ENCODE measurements at places on chromosomes 1 and 21.

DNA sequence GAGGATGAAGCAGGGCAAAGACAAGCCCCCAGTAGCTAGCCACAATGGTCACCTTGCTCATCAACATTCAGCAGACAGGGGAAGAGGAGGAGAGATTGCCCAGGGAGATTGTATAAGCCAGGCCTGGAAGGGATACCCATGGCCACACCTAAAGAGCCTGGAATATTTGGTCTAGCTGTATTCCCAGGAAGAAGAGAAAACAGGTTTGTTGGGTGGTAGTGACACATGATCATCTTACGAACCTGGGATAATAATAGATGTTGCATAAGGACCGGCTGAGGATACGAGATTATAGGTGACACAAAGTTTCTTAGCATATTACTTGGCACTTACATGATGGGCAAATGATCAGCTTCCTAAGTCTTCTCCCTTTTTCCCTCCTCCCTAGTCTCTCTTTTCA, 95.9 kb downstream of the HHIPL2 start:
- no peak for DNase-seq

DNA sequence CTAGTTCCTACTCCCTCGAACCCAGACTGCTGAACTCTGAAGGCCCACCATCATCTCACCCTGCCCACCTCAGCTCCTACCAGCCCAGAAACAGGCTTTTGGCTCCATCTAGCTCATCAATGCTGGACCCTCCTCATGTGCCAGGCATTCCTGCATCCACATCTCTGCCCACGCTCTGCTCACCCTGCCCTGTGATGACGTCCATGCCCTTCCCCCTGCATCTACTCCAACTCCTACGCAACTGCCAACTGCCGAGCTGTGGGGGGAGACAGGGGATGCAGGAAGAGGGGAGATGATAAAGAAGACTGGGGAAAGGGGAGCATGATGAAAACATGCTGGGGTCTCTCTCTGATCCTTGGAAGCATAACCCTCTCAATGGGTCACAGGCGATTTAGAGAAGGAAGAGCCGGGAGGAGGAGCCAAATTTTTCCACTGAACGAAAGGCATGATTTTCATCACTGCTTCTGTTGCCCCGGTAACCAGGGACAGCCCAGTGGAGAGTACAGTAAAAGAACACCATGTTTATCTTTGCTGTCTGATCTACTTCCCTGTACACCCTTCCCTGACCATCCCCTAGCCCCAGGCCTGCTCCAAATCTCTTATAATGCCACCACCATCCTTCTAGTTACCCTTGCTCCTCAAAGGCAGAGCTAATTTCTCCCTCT, 44.3 kb downstream of the CD34 start:
- no peak for DNase-seq

DNA sequence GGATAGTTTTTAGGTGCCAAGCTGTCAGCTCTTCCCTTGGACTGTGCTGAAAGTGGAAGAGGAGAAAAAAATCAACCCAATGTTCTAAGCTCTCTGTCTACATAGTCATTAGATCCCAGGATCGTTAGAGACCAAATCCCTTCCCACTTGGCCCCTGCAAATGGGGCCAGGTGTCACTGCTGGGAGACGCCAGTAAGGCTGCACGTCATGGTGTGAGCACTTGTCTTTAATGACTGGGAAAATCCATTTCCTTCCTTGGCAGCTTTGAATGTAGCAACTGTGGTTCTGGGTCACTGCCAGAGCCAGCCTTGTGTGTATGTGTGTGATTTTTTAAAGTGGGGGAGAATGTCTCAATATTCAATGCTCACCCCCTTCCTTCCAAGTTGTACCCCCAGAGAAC, 59.9 kb downstream of the MAN1C1 start:
- no peak for DNase-seq

- DNase-seq, result no peak
Observed at GRCh38 chr1:151720554-151720953, 768 bp upstream of the RIIAD1 start.

DNA sequence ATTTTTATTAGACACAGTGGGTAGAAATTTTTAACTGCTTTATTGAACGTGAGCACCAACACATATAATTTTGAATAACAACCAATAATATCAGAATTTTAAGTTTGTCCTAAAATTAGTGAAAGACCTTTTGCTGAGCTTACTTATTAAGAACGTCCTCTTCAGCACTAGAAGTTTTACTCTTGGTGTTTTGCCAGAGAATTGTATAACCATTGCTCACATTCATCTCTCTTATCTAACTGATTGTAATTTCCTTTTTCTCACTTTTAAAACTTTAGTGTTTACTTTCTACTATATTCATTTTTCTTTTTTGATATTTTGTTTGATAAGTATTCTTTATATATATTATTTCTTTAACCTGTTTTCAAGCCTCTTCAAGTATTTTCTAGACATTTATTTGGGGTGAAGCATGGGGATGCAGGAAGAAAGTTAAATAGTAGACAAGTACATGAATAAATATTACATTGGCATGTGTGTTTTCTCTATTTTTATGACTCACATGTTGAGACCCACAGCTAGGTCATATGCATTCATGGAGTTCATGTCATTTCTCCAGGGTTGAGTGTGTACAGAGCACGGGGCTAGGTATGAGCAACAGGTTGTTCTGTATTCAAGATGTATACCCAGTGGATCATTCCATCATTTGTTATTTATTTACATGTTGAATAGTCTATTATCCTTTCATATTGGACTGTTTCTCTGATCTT, 90.6 kb downstream of the ATP6V1G3 start:
- DNase-seq, result no peak

GRCh38 chr1:19505693-19506457, 20.5 kb upstream of the CAPZB start:
- DNase-seq, result no peak

- peak; percentile 47 for DNase-seq
Observed at GRCh38 chr1:147598621-147599361, 57.5 kb downstream of the BCL9 start.

DNA sequence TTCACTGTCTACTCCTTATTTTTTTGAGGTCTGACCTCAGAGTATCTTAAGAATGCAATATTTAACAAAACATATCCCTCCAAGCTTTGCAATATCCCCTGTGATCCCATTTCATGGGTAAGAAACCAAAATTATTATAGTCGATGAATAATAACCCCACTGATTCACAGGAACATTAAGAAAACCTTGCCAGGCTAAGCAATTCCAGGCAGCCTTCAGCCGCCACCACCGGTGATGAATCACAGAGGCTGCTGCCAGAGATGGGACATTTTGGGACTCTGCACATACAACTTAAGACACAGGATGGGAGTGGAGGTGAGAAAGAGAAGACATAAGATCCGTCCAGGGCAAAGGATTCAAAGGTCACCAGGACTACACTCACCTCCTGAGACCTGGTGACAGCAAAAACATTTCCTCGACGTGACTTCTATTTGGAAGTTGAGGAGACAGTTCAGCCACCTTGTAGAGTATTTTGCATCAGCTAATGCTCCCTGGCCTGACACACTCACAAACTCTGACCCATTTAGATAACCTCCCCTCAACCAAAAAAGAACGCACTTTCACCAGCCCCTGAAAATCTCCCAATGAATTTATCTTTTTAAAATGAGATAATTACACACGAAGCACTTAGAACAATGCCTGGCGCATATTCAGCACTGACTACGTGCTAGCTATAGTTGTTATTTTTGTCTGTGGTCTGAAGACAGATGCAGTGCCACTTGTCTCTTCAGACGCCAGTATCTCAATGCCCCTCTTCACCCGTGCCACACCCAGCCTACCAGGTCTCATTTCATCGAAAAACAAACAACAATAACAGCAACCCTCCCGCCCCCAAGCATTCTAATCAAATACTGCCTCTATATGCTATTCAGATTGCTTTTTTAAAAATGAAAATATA, 17.8 kb upstream of the OVAAL start:
- no peak for DNase-seq

DNA sequence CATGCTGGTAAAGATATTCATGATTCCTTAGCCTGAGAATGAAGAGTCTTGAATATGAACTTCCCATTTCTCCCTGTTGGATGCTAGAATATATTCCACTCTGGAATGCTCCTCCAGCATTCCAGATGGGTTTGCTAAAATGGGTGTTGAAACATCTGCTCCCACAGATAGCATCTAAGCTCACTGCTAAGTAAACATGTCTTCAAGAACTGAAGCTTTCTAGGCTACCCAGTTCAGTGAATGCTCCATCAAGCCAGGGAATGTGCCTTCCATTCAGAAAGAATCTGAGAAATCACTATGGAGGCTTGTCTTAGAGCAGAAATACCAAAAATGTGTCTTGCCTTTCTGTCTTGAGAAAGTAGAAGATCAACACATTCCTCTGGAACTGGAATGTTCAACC, 81.1 kb downstream of the TNFSF18 start:
- no peak for DNase-seq

DNA sequence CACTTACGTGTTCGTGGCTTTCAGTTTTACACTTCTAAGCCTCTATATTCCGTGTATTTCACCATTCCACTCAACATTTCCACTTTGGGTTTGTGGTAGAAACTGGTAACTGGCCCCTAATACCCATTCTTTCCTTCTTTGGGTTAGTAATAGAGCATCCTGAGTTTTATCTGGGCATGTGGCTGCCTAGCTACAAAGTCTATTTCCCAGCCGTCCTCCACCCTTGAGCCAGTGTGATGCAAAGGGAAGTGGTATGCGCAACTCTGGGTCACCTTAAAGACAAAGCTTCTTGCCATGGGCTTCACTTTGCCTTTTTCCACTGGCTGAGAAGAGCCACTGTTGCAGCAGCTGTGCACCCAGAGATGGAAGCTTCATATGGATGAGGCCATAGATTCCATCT, 73.9 kb downstream of the LAMC2 start:
- DNase-seq, result no peak

DNA sequence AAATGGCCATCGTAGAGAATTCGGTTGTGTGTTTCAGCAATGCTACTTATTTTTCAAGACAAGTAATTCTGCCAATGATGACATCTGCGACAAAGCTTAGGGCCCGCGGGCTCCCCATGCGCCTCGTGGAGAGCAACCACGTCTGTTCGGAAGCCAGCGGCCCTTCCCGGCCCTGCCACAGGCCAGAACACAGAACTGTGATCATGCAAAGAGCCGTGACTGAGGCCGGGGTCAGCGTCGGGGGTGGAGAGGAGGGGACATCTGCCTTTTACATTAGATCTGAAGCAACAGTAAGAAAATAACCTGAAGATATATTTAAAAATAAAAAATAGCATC, 103.7 kb downstream of the PGBD5 start:
- DNase-seq, result no peak

- DNase-seq, result no peak
Observed at GRCh38 chr1:116854403-116854690, 55.4 kb upstream of the PTGFRN start.

DNA sequence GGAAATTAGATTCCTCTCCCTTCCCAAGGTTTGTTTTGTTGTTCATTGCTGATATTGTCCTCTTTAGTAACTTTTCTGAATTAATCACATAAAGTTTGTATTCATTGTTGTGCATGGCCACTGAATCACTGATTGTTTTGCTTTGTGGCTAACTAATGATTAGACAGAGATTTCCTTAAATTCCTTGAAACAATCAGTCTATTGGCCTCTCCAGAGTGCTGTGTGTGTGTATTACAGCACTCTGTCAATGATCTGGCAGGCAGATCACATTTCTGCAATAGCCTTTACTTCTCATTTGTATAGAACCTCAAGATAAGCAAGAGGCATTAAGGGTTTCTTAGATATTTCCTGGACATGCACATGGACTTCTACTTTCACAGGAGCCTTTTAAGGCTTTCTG, 78.6 kb downstream of the DUSP10 start:
- no peak for DNase-seq

- DNase-seq, result no peak
Observed at GRCh38 chr1:202619505-202619904, 90.7 kb downstream of the SYT2 start.

- no peak for DNase-seq
Observed at GRCh38 chr1:195799016-195799415, 809.2 kb downstream of the KCNT2 start.

DNA sequence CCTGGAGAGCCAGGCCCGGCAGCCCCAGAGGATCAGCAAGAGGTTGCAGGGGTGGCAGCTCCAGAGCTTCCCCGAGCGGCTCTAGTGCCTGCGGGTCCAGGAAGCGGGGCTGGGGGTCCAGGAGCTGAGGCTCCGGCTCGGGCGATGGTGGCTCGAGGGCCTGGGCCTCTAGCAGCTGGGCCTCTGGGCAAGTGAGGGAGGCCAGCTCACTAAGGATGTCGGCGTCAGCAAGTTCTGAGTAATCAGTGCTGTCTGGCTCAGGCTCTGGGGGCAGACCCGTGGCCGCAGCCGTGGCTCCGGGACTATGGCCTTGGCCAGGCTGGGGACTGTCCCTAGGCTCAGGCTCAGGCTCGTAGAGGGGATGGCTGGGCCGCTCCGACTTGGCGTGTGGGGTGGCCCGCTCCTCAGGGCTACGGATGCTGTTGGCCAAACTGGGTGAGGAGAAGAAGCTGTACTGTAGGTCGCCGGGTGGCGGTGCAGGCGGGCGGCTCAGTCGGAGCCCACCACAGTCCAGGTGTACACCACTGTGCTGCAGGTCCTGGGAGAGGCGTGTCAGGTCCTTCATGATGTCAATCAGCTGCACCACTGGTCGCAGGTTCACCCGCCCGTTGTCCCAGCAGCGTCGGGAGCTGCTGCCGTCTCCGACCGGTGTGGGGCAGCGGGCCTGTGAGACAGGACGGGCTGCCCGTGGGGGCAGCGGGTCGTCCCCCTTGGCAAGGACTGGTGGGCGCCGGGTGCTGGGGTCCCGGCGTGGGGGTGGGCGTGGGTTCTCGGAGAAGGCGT, 52.6 kb downstream of the AHDC1 start:
- DNase-seq, result no peak

GRCh38 chr1:9494936-9495758, 44.1 kb upstream of the SLC25A33 start:
- DNase-seq, result no peak

DNA sequence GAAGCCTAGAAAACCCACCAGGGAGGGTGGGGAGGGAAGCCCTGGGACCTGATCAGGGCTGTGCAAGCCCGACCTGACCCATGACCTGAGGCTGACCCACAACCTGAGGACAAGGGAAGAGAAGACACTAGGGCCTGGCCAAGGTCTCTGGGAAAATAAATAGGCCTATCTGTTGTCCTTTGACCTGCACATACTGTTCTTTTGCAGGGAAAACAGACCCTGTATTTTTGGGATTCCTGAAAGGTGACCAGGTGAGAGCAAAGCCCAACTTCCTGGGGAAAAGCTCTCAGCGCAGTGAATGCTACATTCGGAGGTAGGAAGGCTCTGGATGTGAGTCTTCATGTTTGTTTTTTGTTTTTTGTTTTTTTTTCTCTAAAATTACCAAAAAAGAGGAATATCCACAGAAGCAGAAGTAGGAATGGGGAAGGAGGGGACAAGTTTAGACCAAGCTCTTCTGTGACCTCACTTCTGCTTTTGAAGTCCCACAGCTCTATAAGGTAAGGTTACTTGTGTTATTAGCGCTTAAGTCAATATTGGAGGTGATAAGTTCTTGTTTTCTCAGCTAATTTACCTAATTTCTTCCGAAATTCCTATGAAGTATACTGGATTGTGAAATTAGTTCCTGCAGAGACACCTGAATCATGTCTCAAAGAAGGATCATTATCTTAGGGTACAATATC, 26.2 kb upstream of the LYST start:
- DNase-seq, result no peak

GRCh38 chr1:118948846-118949245, 39.3 kb downstream of the TBX15 start:
- no peak for DNase-seq

- no peak for DNase-seq
Observed at GRCh38 chr1:200206340-200206739, 178.8 kb downstream of the NR5A2 start.

All from left renal cortex interstitium (tissue), 4 donors.